Dermis blood vessel endothelial cell (primary cell): ENCODE measurements at places on chromosomes 3 and 15. TPM values are rescaled to one million over a fixed set of nuclear protein-coding genes. Genes with fewer than 3 reads are reported as not detected.

- no peak for DNase-seq
Observed at GRCh38 chr3:118809696-118810498, 224.7 kb downstream of the IGSF11 start.

GRCh38 chr3:3907023-3907422, 107.8 kb downstream of the LRRN1 start:
- no peak for DNase-seq

- DNase-seq: peak; percentile 46
Observed at GRCh38 chr3:102206511-102207031, 228.2 kb upstream of the ZPLD1 start.

DNA sequence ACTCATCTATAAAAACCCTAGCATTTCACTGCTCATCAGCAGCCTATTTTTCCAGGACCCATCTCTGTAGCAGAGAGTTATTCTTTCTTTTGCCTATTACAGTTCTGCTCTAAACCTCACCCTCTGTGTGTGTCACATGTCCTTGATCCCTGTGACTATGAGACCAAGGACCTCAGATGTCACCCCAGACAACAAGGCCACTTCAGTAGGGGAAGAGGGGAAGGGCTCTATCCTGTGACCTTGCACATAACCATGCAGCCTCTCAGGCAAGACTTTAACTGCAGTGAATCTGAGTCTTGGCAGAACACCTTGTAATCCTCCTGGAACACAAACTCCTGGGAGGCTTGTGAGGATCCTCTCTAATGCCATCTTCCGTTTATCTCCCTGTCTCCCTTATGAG, 4.4 kb upstream of the ZNF589 start:
- DNase-seq: no peak

Gene CHRM5
- 0.17 TPM in 1 of 2 replicates, not detected in the other for total RNA-seq

DNA sequence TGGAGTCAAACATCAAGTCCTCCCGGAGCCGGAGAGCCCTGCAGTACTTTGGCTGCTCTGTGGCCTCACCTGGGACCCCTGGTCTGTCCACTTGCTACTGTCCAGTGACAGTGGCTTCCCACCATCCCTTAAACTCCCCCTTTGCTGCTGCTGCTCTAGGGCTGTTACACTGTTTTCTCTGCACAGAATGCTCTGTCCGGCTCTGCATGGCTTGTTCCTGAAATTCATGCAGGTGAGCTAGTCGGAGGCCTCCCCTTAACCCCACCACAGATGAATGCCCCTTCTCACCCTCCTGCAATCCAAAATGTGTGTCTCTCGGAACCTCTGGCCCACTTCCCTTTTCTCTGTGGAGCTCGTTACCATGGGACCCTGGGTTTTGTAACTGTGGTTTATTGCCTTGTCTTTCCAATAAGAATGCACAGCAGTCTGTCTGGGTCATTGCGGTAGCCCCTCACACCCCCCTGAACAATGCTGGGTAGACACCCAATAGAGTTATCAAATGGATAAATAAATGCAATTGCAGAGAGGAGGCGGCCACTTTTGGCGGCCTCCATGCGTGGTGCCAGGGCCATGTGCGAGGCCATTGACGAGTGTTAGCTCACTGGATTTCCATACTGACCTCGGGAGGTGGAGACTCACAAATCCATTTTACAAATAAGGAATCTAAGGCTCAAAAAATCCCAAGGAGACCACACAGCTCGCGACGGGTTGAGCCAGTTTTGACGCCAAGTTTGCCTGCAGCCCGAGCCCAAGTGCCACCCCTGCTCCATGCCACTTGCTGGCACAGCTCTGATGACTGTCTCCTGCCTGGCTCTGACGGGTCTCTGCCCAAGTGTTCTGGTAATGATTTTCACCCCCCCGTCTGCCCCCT, 48.5 kb downstream of the RGMA start:
- DNase-seq: no peak

Gene CAPN3
- total RNA-seq: 0.37 and 2.4 TPM in 2 replicates

- DNase-seq: no peak
Observed at GRCh38 chr3:134918441-134918840, 123.4 kb downstream of the EPHB1 start.

DNA sequence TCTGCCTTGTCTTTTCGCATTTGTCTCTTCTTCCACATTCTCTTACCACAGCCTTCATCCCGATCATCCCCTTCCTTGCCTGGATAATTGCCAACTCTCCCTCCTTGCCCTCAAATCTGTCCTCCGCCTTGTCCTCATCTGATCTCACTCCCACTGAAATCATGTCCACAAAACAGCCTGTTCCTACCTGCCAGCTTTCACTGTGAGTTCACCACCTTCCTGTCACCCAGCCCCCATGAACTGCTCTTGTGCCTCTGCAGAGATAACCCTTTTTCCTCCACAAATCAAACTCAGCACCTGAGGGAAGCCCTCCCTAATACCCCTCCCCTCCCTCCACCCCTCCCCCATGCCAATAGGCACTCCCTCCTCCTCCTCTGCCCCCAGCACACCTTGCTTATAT, 4.8 kb upstream of the ADCY5 start:
- DNase-seq: no peak

DNA sequence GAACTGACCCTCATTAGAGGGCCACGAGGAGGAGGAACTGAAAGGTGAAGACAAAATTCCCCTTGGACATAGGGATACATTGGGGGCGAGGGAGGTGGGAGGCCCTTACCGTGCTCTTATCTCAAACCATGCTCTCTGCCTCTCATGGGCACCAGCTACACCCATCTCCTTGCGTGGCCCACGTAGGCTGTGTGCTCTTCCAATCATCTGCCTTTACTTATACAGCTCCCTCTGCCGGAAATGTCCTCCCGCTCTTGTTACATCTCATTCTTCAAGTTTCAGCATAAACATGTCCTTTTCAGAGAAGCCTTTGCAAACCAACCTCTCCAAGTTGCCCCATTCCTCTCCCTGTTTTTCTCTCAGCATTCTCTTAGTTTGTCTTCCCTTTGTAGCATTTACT, 307.8 kb upstream of the PROK2 start:
- no peak for DNase-seq

GRCh38 chr3:9869955-9870354, 10.1 kb downstream of the CIDEC start:
- no peak for DNase-seq

Gene ALS2CL
- 7.5 and 8.5 TPM in 2 replicates for total RNA-seq

- DNase-seq: no peak
Observed at GRCh38 chr3:9948586-9948985, 3.6 kb downstream of the PRRT3 start.

DNA sequence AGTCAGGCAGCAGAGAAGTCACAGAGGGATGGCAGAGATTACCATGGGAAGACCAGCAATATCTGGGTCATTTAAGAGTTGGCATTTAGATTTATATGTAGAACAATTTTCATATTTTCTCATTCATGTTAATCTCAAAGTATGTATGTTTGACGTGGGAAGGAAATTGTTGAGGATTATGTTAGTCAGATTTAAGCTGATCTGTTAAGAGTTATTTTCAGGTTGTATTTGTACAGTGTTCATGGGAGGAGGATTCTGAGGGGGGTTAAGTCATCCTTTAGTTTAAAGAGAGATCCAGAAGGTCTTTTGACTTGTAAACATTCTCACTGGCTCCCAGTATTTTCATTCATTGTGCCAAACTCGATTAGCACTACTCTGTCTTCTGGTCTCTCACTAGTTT, 34.7 kb downstream of the PPM1L start:
- DNase-seq: no peak

- DNase-seq: peak; percentile 28
Observed at GRCh38 chr3:39398700-39399099, 7.8 kb upstream of the RPSA start.

- DNase-seq: peak; percentile 72
Observed at GRCh38 chr3:42451546-42452230, 41.3 kb upstream of the LYZL4 start.

Gene FOXB1
- total RNA-seq: not detected in 2 replicates

DNA sequence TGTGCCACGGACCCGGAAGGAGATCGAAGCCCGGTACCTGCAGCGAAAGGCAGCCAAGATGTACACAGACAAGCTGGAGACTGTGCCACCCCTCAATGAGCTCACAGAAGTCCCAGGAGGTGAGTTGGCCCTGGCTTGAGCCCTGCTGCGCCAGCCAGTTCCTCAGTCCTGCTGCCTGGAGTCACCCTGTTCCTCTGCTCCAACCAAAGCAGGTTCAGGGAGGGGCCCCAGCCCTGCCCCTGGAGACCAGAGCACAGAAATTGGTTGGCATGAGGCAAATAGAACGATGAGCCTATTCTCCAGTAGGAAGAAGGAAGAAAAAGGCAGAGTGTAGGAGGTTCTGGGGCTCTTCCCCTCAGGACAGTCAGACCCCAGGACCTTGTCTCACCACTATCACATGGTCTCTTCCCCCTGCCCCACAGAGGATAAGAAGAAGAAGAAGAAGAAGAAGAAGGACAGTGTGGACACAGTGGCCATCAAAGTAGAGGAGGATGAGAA, 8.0 kb downstream of the TMIE start:
- no peak for DNase-seq
